ENCODE measurements at places on chromosomes 5 and 9.
A peak's percentile ranks its signal among the peaks of the same experiment; 100 is the strongest.

DNA sequence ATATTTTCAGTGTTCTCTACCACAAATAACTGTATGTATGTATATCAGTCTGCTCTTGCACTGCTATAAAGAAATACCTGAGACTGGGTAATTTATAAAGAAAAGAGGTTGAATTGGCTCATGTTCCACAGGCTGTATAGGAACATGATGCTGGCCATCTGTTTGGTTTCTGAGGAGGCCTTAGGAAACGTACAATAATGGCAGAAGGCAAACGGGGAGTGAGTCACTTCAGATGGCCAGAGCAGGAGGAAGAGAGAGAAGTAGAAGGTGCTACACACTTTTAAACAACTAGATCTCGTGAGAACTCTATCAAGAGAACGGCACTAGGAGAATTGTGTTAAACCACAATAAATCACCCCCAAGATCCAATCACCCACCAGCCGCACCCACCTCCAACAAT, 121.7 kb downstream of the ADAMTS6 start:
- peak; percentile 12 for DNase-seq

DNA sequence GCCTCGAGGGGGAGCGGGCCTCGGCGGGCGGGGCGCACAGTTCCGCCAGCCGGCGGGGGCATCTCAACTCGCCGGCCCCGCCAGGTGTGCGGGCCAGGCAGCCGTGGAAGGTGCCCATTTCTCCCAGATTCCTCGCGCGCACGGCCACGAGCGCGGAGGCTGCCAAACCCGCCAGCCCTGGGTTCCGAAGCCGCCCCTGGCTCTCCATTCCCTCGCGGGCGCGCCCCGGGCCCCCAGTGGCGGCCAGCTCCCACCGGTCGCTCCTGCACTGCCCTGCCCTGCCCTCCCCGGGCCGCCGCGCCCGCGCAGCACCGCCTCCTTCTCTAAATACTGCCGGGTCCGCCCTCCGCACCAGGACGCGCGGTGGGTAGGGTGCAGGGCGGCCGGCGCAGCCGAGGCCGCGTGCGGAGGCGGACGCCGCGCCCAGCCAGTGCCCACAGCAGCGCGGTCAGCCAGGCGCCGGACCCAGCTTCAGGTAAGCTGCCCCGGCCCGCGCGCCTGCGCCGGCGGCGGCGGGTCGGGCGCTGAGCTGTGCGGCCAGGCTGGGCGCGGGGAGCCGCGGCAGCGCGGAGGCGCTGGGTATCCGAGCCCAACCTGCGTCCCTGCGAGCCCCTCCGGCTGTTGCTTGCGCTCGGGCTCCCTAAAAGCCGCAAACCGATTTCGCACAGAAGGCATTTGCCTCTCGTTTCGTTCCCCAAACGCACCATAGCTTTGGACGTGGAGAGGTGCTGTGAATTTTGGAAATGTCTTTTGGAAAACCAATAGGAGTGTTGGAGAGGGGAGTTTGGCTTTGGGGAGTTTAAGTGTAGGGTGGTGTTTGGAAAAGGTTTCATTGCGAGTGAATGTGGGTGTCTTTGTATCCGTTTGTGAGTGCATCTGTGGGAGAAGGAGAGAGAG, at the start of gene TMEM171:
Gene TMEM171 (plus strand): TSS at position 354 of the 897 bp plus-strand sequence. CDS start 2,799 bp downstream, outside the sequence.
- DNase-seq: no peak

DNA sequence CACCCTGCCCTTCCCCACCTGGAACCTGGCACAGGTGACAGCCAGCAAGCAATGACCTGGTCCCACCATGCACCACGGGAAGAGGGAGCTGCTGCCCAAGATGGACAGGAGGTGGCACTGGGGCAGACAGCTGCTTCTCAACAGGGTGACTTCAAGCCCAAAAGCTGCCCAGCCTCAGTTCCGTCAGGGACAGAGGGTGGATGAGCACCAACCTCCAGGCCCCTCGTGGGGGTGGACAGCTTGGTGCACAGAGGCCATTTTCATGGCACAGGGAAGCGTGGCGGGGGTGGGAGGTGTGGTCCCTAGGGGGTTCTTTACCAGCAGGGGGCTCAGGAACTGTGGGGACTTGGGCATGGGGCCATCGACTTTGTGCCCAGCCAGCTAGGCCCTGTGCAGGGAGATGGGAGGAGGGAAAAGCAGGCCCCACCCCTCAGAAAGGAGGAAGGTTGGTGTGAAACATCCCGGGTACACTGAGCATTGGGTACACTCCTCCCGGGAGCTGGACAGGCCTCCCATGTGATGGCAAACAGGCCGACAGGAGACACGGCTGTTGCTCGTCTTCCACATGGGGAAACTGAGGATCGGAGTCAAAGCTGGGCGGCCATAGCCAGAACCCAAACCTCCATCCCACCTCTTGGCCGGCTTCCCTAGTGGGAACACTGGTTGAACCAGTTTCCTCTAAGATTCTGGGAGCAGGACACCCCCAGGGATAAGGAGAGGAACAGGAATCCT, 1.9 kb downstream of the CEL start:
- DNase-seq: no peak

- DNase-seq: no peak
Observed at GRCh38 chr5:65261499-65261898, 220.2 kb downstream of the ADAMTS6 start.

DNA sequence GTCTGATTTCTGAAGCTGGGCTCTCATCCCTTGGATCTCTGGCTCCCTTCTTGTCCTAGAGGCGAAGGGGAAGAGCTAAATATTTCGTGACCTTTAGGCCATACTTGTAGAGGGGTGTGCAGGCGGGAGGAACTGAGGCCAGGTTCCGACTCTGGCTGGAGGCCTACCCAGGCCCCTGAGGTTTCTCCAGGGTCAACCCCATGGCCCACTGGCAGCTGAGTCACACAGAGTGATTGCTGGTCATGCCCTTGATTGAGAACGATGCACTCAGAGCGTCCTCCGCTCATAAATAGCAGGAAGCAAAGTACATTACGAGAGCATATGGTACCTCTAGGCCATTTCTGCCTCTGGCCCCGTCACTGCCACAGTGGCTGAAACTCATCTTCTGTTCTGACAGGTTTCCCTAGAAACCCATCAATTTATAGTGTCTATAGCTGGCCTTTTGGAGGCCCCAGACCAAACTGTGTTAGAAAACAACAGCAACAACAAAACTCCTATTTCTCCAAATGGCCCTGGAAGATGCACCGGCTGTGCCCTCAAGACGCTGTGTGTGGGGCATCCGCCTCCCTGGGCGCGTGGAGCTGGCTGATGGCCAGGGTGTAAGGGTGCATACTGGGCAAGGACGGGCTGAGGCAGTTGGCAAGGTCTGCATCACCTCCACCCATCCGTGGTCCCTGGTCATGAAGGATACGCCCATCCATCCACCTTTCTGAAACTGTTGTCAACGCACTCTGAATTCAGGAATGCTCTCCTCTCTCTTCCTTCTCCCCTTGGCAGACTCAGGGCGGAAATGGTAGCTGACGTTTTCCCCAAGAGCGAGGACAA, 32.9 kb upstream of the FCN1 start:
- no peak for DNase-seq

GRCh38 chr5:164148292-164148691, 642.9 kb downstream of the MAT2B start:
- no peak for DNase-seq

DNA sequence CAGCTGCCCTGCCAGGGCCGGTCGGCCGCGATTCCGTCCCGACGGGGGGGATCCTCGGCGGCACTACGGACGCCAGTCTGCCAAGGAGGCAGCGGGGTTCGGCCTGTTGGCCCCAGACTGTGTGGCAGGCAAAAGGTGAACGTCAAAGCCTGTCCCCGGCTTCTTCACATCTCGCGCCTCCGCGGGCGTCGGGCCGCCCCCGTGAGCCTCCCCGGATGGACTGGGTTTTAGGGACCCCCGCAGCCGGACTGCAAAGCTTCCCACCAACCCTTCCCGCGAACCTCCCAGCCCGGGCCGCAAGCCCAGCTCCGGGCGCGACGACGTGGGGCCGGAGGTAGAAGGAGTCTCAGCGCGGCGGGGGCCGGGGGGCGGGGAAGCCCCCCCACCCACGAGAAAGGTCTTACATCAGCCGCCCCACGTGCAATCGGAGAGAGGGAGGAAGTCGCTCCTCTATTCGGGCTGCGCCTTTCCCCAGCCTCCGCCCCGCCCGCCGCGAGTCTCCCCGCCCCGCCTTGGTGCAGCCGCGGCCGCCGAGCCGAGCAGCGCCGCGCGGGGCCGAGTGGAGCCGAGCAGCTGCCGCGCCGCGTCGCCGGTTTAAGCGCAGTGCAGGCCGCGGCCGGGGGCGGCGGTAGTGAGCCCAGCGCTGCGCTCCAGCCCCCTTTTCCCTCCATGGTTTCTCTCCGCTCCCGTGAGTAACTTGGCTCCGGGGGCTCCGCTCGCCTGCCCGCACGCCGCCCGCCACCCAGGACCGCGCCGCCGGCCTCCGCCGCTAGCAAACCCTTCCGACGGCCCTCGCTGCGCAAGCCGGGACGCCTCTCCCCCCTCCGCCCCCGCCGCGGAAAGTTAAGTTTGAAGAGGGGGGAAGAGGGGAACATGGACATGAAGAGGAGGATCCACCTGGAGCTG, at the start of gene ANP32B:
Gene ANP32B (plus strand): TSS at position 659 of the 906 bp plus-strand sequence. CDS start 215 bp downstream, at position 874.
- DNase-seq: no peak

- no peak for DNase-seq
Observed at GRCh38 chr5:147373328-147373727, 136.5 kb downstream of the DPYSL3 start.

DNA sequence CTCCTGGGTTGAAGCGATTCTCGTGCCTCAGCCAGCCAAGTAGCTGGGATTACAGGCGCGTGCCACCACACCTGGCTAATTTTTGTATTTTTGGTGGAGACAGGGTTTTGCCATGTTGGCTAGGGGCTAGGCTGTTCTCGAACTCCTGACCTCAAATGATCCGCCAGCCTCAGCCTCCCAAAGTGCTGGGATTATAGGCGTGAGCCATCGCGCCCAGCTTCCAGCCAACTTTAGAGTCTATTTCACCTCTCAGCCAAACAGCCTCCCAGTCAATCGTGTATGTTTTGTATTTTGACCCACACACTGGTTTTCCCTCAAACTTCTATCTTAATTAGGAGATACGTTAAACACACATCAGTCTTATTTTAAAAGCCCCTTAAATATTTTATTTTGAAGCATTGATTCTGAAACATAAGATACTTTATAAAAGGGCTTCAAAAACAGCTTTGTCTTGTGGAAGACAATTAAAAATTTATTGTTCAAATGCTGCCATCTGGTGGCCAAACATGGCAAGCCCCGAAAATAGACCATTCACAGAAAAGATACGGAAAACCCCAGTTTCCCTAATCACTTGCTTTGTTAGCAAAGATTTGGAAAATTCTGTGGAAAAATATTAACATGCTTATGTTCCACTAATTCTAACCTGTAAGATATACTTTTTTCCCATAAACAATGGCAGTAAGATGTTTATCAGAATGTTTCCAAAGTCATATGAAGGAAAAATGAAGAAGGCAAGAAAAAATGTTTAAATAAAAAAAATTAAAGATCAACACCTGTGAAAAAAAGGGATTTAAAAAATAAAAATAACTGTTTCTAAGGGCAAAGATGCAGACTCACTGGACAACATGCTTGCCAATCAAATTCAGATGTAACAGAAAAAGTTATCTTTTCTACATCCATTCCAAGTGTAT, 33.1 kb downstream of the APTX start:
- DNase-seq: peak; percentile 37

GRCh38 chr5:94031631-94032030, 290.2 kb upstream of the POU5F2 start:
- DNase-seq: no peak

DNA sequence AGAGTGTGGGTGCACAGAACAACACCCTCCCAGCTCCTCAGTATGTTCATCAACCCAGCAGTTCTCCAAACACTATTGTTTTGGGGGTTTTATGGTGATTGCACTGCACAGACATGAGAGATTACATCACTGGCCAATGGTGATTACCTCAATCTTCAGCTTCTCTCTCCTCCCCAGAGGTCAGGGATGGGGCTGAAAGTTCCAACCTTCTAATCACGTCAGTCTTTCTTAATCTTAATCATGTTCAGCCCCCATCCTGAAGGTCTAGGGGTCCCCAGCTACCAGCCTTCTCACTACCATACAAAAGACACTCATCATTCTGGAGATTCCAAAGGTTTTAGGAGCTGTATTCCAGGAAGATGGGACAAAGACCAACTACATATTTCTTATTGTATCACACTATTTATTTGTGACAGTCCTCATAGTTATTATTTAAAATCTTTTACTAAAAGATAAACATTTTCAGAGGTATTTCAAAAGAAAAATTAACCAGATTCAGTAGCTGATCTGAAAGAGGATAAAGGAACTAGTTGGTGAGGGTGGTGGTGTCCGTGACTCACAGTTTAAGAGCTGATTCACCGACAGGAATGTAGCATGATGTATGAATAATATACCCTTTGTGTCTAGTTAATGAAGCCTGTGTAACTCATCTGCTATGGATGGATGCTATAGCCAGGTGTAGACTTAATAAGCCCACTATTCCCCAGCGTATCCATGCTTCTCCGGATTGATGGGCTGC, 35.6 kb downstream of the RASEF start:
- no peak for DNase-seq

GRCh38 chr5:69276422-69277174, 41.9 kb downstream of the CDK7 start:
- DNase-seq: no peak

DNA sequence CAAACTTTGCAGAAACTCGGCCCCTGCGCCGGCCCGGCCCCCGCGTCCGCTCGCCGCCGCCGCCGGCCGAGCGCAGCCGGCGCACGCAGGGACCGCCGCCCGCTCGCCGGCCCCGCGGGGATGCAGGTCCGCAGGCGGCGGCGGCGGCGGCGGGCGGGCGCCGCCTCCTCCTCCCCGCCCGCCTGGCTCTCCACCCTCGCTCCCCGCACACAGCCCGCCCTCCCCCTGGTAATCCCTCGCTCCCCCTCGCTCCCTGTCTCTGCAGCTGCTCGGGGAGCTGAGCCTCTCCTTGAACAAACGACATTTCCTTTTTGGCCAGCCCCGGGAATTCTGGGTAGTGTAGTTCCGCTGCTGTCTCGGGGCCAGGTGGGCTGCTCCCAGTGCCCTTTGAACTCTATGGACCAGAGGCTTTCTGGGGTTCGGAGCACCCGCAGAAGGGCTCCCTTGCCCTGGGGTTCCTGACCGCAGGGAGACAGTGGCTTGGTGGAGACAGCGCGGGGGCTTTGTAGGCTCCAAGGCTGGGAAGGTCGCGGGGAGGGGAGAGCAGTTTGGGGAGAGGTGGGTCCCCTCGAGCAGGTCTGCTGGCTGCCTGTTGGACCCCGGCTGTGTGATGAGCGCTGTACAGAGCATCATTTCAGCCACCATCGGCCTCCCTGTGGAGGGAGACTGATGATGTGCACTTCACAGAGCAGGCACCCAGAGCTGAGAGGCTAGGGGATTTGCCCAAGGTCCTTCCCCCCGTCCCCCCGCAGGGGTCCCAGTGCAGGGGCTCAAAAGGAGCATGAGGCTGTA, 1.8 kb upstream of the FAM78A start:
- peak; percentile 22 for DNase-seq

- no peak for DNase-seq
Observed at GRCh38 chr9:127451858-127452656, 747 bp downstream of the LRSAM1 start.

- no peak for DNase-seq
Observed at GRCh38 chr5:1106385-1107166, 5.3 kb downstream of the SLC12A7 start.

All from glomerular endothelial cell (primary cell).